Stimulated activated CD4-positive, alpha-beta T cell treated with anti-CD3 and anti-CD28 coated beads, Interleukin-2, amount 100 ng/mL, for 24 hours (primary cell): ENCODE measurements at places on chromosomes 5 and 9.

- no peak for DNase-seq
These were observed 199.7 kb downstream of the NNT start for GRCh38 chr5:43802651-43803050.

DNA sequence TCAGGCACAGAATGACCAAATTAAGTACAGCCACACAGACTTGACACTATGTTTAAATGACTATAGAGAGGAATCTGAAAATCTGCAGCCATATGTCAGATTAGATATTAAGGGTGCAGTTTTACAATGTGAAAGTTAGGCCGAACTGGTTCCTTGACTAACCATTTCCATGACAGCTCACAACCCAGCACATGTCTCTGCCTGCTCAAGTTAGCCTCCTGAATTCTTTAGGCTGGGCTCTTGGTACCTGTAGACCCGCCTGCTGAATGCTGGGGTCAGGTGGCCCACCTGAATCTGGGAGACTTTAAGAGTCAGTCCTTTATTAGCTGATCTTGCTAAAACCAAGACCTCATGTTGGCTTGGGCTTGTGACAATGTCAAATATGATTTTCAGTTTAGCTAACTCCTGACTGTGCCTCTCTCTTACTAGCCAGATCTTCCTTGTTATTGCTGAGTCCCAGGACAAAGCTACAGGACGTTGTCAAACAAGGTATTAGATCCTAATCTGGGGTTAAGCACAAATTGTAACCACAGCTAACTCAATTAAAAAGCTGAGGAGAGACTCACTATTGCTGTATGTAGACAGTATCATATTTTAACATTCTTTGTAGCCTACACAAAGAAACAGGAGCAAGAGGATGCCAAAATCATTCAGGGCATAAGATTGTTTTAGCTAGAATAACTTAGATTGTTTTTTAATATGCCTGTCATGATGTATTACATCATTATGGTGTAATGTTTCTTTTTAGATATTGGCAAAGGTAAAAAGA is 490.9 kb downstream of the SEMA5A start:
- no peak for DNase-seq

DNA sequence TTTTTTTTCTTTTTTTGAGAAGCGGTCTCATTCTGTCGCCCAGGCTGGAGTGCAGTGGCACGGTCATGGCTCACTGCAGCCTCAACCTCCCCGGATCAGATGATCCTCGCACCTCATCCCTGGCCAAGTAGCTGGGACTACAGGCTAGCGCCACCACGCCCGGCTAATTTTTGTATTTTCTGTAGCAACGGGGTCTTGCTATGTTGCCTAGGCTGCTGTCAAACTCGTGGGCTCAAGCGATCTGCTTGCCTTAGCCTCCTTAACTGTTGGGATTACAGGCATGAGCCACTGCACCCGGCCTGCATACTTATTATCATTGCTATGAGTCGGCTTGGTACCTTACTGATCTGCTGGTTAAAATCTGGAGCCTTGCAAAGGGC is 790 bp upstream of the IARS1 start:
- no peak for DNase-seq

- DNase-seq: no peak
These were observed 46.4 kb upstream of the SLC44A1 start for GRCh38 chr9:105198023-105198422.

- no peak for DNase-seq
These were observed 74.9 kb upstream of the HMHB1 start for GRCh38 chr5:143737062-143737461.

- DNase-seq: no peak
These were observed 674.5 kb downstream of the PRELID2 start for GRCh38 chr5:145160679-145161078.

GRCh38 chr5:172952034-172952511 is 7.2 kb upstream of the RPL26L1 start:
- no peak for DNase-seq

DNA sequence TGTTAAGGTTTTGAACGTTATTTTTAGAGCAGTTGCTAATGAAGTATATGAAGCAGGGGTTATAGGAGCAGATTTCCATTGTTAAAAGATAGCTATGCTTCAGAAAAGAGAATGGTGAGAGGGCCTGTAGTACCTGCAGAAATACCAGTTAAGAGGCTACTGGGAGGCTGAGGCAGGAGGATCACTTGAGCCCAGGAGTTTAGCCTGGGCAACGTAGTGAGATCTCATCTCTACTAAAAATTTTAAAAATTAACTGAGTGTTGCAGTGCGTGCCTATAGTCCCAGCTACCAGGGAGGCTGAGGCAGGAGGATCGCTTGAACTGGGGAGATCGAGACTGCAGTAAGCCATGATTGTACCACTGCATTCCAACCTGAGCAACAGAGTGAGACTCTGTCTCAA is 148.8 kb downstream of the ZCCHC7 start:
- no peak for DNase-seq
